ENCODE measurements at places on chromosomes 2 and 18.

DNA sequence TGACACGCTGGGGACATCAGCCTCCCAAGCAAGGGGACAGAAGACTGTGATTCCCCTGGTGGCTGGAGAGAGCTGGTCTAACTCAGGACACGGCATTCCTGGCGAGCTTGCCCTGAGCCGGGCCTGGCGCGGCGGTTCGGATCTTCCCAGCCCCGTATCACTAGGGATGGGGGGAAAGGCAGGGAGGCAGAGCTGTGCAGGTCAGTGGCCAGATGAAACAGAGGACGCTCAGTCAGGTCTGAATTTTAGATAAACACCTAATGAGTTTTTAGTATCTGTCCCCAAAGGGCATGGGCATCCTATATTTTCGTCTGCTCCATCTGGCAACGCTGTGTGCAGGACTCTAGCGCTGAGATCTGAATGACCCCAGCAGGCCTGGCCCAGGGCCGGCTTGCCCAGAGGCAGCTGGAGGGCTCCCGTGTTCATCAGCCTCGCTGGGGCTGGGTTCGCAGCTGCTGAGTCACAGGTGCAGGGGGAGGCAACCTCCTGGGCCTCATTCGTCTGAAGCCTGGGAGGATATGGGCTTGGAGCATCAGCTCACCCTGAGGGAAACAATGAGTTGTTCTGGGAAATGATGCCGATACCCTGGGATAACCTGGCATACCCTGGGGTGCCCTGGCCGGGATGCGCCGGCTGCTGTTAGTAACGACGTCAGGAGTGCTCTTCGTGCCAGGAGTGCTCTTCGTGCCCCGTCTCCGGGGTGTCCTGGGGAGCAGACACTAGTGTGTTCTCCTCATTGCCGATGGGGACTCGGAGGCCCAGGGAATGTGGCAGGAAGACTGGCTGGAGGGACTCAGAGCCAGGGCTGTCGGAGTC lies 48.1 kb upstream of the HPCAL1 start:
- no peaks in the 10 kb centered on the region for H3K4me1 ChIP-seq
- no peak overlapping the region for H3K27ac ChIP-seq
- DNase-seq, result no peak
- peaks cover 13% of the 10 kb centered on the region for H3K36me3 ChIP-seq

GRCh38 chr2:145399131-145399530 lies 879.2 kb upstream of the ZEB2 start:
- no peaks in the 10 kb centered on the region for H3K27me3 ChIP-seq
- H3K27ac ChIP-seq, result no peak overlapping the region
- DNase-seq, result no peak
- peaks cover 10% of the 10 kb centered on the region for H3K4me1 ChIP-seq
- H3K4me3 ChIP-seq, result no peak overlapping the region

DNA sequence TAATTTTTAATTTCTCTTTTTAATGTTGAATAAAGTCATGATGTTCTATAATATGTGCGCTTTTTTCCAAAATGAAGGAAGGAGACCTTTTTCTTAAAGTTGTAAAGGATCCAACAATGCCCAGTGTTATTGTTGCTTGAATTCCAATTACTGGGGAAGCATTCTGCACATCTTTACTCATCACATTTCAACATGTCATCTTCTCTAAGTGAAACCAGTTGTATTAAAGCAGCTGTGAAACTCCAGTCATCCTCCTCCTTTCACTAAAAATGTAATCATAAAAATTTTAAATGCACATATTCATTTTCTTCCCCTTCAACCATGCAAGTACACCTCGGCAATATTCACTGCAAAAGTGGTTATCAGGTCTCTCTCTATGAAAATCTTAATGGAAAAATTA lies 722.7 kb downstream of the TSN start:
- H3K36me3 ChIP-seq, result no peaks in the 10 kb centered on the region
- DNase-seq, result no peak
- H3K27me3 ChIP-seq, result no peaks in the 10 kb centered on the region
- no peak overlapping the region for H3K4me3 ChIP-seq

- H3K36me3 ChIP-seq, result no peaks in the 10 kb centered on the region
- no peaks in the 10 kb centered on the region for H3K4me1 ChIP-seq
- H3K27me3 ChIP-seq, result peaks cover 71% of the 10 kb centered on the region
- H3K27ac ChIP-seq, result no peak within 1 kb of the TSS
- no peak within 1 kb of the TSS for H3K4me3 ChIP-seq
Observed at GRCh38 chr2:218859556-218859987, at the start of gene WNT6. Gene WNT6 (plus strand): TSS chr2:218859805. CDS start chr2:218860038, 233 bp downstream.

- H3K27me3 ChIP-seq, result peaks cover 14% of the 10 kb centered on the region
- H3K27ac ChIP-seq, result no peak overlapping the region
Observed at GRCh38 chr18:46433121-46433826, 223.7 kb downstream of the LOXHD1 start.

DNA sequence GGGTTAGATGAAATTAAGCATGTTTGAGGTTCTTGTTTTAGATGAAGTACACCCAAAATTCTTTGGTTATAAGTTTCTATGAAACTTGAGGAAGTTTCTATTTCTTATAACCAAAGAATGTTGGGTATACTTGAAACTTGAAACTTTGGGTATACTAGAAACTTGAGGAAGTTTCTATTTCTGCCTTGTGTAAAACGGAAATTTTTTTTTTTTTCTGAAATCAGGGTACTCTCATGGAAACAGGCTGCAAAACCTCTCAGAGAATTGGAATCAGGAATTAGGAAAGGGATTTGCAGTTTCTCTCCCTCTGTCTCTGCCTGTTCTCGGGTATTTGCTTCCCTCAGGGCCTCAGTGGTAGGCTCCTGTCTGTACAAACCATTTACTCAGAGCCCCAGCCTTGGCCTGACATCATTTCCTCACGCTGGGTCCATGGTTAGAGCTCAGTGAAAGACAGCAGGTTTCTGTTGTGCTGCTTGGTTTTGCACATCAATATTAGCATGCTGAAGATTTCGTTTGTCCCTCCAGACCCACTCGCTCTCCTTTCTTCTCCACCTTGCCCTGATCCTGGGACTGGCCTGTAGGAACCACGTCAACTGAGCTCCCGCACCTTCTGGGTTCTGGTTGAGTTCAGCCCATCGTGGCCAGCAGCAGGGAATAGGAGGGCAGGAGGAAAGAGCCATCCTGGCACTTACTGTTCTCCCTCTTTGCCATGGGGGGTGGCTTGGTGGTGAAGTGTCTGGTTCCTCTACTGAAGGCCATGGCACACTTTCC lies 106.4 kb downstream of the POLR1A start:
- no peaks in the 10 kb centered on the region for H3K27me3 ChIP-seq
- peak overlapping the region; percentile 44 for H3K4me3 ChIP-seq
- DNase-seq, result no peak
- peak overlapping the region; percentile 85 for H3K27ac ChIP-seq
- peaks cover 55% of the 10 kb centered on the region for H3K4me1 ChIP-seq

DNA sequence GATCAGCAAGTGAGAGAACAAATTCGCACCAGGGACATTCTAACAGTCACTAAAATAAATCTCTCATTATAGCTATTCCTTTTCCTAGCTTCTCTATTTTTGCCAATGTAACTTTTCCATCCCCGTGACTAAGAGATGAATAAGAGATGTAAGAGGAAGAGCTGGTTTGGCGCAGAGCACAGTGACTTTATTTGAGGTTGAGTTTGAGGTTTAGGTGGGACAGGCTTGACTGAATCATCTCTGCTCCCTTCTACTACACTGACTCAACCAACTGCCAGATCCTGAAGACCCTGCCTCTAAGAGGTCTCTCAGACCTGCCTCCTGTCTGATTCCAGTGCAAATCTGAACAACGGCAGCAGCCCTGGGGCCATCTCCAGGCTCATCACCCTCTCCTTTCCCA lies 28.0 kb downstream of the RFX8 start:
- H3K4me1 ChIP-seq, result peaks cover 78% of the 10 kb centered on the region
- peak overlapping the region; percentile 57 for H3K4me3 ChIP-seq
- H3K36me3 ChIP-seq, result peaks cover 61% of the 10 kb centered on the region

DNA sequence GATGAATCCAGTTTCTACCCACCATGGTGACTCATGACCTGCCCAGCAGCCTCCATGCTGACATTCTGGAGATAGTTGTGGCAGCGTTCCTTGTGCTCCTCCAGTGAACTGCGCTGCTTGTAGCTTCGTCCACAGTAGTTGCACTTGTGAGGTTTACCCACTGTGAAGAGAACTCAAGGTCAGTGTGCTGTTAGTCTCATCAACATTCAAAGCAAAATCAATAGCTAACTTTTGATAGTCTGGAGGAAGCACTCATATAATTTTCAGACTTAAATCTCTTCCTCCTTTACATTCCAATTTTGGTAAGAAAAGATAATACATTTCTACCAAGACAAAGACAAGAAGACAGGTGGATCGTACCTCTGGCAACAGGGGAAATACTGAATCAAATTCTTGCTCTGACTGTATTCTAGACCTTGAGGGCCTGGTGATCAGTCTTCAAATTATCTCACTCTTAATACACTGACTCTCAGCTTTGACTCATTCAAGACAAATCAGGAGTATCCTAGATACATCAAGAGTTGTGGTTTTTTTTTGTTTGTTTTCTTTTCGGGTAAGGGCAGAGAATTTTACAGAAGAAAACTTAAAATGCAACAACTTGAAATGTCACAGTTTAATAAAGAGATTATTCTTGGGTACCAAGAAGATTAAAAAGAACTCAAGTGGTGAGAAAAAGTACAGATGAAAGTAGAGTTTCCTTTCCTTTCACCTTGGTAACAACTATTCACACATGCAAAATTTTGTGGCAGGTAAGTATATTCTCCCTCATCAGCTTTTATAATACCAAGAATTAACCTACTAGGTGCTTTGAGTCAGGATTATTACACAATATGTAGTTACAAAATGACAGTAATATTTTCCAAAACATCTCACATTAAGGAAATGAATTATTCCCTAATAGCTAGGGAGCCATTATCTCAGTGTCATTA lies 129.2 kb downstream of the IKZF2 start:
- H3K4me1 ChIP-seq, result peaks cover 29% of the 10 kb centered on the region
- H3K27ac ChIP-seq, result peak overlapping the region; percentile 93

DNA sequence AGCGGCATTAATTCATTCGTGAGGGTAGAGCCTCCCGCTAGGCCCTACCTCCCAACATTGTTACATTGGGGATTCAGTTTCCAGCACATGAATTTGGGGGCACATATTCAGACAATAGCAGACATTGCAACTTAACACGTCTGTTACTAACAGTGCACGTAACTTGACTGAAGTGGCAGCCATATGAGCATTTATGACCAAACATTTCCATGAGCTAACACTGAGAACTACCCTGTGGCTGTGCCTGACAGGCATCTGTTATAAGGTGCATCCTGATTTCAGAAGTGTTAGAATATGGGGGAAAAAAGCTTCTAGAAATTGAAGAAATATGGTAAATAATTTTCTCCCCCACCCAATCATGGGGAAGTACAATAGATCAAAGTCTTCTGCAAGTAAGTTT lies 24.5 kb downstream of the MALT1 start:
- H3K4me1 ChIP-seq, result no peaks in the 10 kb centered on the region
- no peak overlapping the region for H3K27ac ChIP-seq
- no peak overlapping the region for H3K4me3 ChIP-seq
- no peak for DNase-seq
- no peaks in the 10 kb centered on the region for H3K27me3 ChIP-seq

GRCh38 chr2:171154348-171154747 lies 6.3 kb downstream of the TLK1 start:
- DNase-seq, result no peak
- peak overlapping the region; percentile 8 for H3K4me3 ChIP-seq
- peak overlapping the region; percentile 32 for H3K27ac ChIP-seq
- H3K27me3 ChIP-seq, result peaks cover under 1% of the 10 kb centered on the region
- H3K4me1 ChIP-seq, result peaks cover 55% of the 10 kb centered on the region

DNA sequence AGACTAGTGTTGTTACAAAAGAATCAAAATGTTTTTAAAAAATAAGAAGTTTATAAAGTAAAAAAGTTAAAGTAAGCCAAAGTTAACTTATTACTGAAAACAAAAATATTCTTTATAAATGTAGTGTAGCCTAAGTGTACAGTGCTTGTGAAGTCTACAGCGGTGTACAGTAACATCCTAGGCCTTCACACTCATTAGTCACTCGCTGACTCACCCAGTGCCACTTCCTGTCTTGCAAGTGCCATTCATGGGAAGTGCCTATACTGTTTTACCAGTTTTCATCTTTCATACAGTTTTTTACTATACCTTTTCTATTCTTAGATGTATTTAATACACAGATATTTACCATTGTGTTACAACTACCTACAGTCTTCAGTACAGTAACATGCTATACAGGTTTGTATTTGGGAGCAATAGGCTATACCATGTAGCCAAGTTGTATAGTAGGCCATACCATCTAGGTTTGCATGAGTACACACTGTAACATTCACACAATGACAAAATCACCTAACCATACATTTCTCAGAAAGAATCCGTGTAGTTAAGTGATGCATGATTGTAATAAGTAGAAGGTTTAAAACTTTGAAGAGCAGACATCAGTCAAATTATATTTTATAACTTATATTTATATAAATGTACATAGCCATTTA lies 13.4 kb downstream of the SERPINB7 start:
- peaks cover 55% of the 10 kb centered on the region for H3K36me3 ChIP-seq
- no peaks in the 10 kb centered on the region for H3K27me3 ChIP-seq

- H3K4me1 ChIP-seq, result peaks cover 26% of the 10 kb centered on the region
- DNase-seq, result peak; percentile 34
- no peak overlapping the region for H3K4me3 ChIP-seq
Observed at GRCh38 chr2:23460228-23460627, 75.2 kb downstream of the KLHL29 start.

DNA sequence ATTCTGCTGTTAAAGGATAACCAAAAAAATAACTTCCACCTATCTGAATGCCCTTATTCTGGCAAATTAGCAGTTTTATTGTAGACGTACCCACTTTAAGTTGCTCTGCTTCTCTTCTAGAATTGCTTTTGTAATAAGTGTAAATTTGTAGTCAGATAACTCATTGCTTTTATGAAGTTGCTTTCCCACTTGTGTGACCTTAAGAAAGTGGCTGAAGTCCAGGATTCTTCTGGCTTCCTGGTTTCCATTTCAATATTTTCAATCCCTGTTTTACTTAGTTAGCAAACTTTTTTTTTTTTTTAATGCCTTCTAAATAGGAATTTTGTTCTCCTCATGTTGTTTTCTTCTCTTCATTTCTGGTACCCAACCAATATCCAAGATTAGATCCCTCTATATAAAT lies 59.8 kb downstream of the GLS start:
- no peak for DNase-seq
- peak overlapping the region; percentile 31 for H3K27ac ChIP-seq
- peaks cover 30% of the 10 kb centered on the region for H3K4me1 ChIP-seq
- H3K27me3 ChIP-seq, result peaks cover 3% of the 10 kb centered on the region
- H3K4me3 ChIP-seq, result no peak overlapping the region

- H3K36me3 ChIP-seq, result peaks cover 21% of the 10 kb centered on the region
- H3K27ac ChIP-seq, result no peak overlapping the region
- no peak overlapping the region for H3K4me3 ChIP-seq
- H3K4me1 ChIP-seq, result peaks cover 26% of the 10 kb centered on the region
- DNase-seq, result no peak
Observed at GRCh38 chr2:130369311-130369964, 13.6 kb downstream of the PTPN18 start.

DNA sequence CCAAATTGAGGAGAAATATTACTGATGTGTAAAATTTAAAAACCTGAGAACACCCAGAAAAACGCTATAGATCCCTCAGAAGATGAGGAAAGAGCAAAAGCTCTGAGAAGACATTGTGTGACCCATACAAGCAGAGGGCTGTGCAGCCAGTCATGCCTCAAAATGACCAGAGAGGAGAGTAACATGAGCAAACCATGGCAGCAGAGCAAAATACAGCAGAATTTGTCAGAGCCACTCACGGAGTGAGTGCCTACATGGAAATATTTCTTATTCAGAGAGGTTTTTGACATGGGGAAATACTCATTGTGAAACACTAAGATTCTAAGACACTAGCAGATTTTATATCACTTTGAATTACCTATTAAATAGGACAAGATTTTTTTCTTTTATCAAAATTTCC lies 96.8 kb upstream of the DNAJC10 start:
- no peaks in the 10 kb centered on the region for H3K36me3 ChIP-seq
- no peak overlapping the region for H3K27ac ChIP-seq
- peaks cover 62% of the 10 kb centered on the region for H3K4me1 ChIP-seq
- H3K4me3 ChIP-seq, result no peak overlapping the region

- no peak overlapping the region for H3K27ac ChIP-seq
- H3K36me3 ChIP-seq, result peaks cover 61% of the 10 kb centered on the region
- no peak for DNase-seq
- H3K4me3 ChIP-seq, result no peak overlapping the region
Observed at GRCh38 chr18:9392726-9393125, 58.2 kb downstream of the TWSG1 start.
